Stimulated activated CD8-positive, alpha-beta memory T cell treated with anti-CD3 and anti-CD28 coated beads, Interleukin-15, amount 100 ng/mL, for 48 hours (primary cell): ENCODE measurements at places on chromosomes 12 and 14.
A peak's percentile ranks its signal among the peaks of the same experiment; 100 is the strongest.

DNA sequence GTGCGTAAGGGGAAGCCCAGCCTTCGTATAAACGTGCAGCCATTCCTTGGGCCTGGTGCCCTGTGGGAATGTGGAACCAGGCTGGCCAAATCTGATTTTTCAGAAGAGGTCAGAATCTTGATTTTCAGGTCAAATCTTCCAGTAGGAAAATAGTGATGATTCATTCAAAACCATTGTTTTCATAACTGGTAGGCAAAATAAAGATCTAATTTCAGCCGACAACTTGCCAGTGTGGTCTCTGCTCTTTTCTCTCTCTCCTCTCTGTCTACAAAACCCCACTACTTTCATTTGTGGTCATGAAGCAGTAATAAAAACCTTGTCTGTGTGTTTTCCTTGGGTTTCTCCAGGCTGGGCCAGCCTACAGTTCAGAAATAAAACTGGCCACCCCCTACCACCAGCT is 135.1 kb downstream of the RBM19 start:
- no peak for DNase-seq

DNA sequence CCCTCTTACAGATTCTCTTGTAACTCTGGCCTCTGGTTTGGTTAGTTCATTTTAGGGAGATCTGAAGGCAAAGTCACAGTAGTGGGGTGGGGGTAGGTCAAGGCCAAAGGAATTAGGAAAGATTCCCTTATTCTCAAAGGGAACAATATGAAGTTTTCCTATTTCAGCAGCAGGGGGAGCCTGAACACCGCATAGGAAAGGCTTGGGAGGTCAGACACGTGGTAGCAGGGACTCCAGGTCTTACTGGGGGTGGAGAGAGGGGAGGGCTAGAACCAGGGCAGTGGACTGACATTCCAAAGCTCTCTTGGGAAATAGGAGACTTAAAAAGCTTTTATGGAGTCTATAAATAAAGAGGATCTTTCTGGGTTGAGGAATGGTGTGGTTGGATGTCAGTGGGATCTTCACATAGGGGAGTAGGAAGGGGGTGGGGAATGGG is 1.3 kb downstream of the ZC3H10 start:
- DNase-seq, result no peak

DNA sequence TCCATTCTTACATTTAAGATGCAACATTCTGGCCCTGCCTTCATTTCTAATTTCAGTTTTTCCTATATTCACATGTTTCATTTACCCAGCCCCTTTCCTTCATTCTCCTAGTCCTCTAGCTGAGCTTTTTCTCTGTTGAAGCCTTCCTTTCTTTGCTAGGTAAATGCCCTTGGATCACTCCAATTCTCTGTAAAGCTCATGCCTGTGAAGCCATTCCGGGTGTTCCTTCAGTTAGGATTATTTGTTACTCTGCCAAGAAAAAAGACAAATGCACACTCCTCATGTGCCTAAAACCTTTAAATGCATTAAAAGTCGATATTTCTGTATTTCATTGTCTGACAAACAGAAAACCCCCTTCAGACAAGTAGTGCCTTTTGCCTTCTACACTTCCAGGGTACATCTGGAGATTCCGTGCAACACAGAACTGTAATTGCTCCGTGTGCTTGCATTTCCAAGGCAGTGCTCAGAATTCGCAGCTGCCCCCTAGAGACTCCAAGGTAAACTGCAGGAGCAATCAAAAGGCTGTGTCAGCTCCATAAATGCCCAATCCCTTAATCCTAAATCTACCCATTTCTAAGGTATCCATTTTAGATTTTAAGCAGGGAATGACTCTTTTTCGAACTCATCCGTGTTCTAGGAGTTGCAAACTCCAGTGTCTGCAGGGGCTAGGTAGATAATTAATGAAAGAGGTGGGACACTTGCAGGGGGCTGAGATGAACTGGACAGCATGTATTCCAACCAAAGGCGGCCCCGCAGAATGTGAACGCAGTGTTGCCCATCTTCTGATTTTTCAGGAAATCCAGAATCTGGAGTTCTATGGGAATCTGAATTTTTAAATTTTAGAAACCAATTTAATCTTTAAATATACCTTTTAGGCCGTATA is 320.2 kb downstream of the GRIN2B start:
- DNase-seq, result no peak

DNA sequence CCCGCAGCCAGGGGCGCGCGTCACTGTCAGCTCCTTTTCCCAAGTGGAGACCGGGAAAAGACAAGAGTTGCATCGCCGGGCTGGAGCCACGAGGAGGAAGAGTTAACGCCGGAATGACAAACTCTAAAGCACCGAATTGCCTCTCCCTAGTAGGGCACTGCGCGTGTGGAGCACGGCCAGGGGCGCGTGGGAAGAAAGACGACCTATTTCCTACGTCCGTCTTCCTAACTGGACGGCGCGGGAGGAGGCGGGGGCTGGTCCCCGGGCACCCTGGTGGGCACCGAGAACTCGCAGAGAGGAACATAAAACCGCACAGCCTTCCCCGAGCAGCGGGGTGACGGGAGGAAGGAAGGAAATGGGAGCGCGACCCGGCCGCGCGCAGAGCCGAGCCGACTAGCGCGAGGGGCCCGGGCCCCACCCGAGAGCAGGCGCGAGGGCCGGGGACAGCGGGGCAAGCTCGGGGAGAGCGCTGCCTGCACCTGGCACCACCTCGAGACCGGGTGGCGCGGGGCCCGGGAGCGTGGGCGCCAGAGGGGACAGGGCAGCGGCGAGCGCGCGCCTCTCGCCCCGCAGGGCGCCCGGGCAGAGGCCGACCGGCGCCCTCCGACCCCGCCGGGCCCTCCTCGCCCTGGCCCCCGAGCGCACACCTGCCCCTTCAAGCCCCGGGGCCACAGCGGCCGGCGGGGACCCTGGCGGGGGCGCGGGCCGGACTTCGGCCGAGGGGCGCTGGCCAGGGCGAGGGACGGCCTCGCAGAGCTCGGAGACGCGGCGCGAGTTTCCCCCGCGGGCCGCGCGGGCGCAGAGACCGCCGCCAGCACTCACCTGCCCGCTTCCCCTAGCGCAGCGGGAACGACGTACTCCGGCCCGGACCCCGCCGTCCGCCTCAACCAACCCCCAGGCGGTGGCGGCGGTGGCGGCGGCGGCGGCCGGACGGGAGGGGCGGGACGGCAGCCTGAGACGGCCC is at the start of gene SETD3:
Gene SETD3, minus strand, starts transcription at position 954 of the 964 bp plus-strand sequence. CDS start 15,054 bp downstream, outside the sequence.
- DNase-seq, result peak; percentile 27

DNA sequence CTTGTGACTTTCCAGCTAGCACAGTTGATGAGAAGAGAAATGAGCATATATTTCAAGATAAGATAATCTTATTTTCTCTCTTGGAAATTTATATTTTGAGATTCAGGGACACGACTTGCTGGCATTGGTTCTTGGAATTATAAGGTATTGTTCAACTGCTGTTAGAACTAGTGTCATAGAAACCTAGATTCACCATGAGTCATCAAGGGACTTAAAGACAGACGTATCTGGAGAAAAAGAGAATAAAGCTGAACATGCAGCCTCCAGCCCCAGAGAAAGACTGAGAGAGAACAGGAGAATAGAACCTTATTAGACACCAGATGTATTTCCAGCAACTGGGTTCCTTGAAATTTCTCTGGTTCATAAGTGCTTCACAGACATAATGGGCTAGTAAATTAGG is 194.4 kb upstream of the PPFIA2 start:
- no peak for DNase-seq

DNA sequence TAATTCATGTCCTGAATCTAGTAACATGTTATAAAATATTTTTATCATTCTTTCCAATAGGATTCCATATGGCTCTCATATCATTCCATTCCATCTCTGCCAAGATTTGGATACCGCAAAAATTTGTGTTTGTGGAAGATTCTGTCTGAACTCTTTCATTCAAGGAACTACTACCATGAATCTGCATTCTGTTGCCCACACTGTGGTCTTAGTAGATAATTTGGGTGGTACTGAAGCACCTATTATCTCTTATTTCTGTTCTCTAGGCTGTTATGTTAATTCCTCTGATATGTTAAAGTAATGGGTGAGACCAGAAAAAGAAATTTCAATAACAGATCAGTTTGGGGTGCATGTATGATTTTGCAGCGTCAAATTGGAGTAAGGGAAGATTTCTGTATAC is 6.2 kb downstream of the RPL36AL start:
- no peak for DNase-seq

DNA sequence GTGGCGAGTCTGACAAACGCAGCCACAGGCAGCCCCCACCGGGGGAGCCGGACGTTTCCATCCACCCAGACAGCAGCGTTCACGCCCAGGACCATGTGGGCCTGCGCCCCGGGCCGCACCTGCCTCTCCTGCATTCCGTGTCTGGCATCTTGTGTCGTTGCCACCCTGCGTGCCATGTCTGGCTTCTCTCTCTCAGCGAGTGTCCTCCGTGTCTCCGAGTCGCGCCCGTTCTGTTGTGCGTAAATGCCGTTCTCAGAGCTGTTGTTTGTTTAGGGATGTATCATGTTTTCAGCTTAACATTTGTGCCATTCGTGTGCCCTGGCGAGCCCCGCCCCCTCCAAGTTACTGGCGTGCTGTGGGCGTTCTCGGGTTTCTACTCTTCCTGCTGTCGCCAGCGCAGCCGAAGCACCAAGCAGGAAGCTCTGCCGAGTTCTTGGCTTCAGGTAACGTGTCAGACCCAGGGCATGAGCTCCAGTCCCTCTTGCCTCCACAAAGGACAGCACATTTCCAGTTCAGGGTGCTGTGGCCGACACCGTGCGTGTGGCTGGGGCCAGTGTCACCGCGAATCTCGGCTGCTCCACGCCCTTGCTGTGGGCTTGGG is 34.6 kb downstream of the NOC4L start:
- no peak for DNase-seq

GRCh38 chr14:73492043-73492552 is 1.4 kb downstream of the RIOX1 start:
- no peak for DNase-seq

DNA sequence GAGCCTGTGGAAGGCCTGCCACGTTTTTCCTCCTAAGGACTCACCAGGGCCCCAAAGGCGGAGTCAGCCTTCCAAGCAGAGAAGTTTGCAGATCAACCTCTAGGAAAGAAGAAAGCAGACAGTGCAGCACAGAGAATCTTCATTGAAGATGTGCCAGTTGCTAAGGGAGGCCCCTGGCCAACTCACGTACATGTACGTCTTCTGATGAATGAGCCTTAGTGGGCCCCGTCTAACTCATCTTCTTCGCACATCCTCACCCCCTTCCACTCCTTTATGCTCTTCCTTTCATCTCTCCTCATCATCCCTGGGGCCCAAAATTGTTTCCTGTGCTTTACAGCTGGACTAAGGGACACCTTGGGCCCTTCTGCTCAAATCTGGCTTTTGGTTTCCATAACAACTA is 703.0 kb upstream of the TBX3 start:
- no peak for DNase-seq
